ENCODE measurements at places on chromosomes 4 and X. TPM values are rescaled to one million over a fixed set of nuclear protein-coding genes. Genes with fewer than 3 reads are reported as not detected.

ADH1A gene
- not detected for total RNA-seq

OTUD6A gene
- total RNA-seq: not detected

MAPK10 gene
- 35.5 TPM for total RNA-seq

RADX gene
- 4.9 TPM for total RNA-seq

XPNPEP2 gene
- total RNA-seq: 0.25 TPM

KLHL13 gene
- 47.0 TPM for total RNA-seq

TMEM47 gene
- 44.9 TPM for total RNA-seq

DNA sequence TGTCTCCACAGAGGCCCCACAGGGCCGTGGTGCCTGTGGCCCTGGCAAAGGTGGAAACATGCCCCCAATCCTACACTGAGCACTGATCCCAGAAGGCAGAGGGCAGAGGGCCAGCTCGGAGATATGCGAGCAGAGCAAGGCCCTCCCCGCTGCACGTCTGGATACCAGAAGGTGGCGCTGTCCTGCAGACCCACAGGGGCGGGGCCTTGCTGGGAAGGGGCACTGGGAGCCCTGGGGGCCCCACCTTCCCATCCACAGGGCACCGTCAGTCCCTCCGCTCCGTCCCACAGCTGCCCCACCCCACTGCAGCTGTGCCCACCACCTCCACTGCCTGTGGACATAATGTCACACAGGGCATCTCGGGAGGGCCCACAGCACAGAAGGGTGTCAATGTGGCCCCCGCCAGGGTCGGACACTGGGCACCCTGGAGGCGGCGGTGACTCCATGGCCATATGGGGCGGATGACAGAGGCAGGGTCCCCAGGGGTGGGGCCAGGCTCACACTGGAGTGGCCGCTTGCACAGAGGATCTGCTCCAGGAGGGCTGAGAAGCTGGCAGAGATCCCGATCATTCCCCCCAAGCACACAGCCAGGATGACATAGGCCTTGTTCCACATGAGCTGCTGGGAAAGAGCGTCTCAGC lies 4.8 kb downstream of the SLC49A3 start:
- peak; percentile 89 for DNase-seq

- DNase-seq: no peak
Observed at GRCh38 chrX:65596270-65597034, 61.9 kb upstream of the LAS1L start.

GRCh38 chrX:68363984-68364383 lies 69.3 kb downstream of the OPHN1 start:
- no peak for DNase-seq

DNA sequence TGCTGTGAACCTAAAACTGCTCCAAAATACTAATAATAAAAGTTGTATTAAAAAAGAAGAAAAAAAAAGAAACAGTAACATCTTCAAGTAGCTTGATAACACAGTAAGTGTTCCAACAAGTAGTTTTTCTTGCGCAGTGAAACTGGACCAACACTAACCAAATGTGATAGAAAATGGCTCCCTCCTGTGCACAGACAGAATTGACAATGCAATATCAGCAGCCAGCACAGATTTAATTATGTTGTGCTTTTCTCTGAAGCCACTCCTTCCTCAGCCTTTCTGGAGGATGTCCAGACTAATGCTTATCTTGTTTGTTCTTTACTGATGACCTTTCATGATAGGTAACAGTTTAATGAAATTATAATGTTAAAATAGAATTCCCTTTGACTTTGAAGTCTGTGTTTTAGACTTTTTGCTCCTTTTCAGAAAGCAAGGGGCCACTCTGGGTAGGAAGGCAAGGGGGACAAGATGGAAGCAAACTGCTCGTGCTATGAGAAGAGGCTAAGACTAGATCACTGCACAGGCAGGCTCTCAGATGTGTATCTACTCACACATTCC lies 147.1 kb upstream of the RPL34 start:
- DNase-seq: no peak

DNA sequence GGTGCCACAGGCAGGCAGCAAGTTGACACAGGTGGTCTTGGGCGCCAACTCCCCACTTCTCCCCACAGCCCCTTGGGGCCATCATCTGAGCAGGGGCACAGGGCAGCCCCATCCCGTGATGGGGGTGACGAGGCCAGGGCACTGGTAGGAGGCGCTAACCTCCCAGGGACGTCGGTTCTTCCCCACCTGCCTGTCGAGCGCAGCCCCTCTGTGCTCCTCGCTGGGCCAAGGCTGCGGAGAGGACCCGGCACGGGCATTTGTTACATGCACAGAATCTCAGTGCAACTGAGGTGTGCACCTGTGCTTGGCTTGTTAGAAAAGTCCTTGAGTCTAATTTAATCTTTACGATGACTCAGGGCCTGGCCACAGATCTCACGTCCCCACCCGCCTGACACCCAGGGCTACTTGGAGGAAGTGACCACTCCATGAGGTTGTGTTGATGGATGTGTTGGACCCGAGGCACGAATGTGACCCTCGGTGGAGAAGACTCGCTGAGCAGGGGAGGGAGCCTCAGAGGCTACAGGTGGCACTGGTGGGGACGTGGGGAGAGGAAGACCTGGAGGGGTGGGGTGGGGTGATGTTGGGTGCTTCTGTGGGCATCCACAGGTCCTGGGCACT lies 3.1 kb upstream of the SH3TC1 start:
- no peak for DNase-seq

DNA sequence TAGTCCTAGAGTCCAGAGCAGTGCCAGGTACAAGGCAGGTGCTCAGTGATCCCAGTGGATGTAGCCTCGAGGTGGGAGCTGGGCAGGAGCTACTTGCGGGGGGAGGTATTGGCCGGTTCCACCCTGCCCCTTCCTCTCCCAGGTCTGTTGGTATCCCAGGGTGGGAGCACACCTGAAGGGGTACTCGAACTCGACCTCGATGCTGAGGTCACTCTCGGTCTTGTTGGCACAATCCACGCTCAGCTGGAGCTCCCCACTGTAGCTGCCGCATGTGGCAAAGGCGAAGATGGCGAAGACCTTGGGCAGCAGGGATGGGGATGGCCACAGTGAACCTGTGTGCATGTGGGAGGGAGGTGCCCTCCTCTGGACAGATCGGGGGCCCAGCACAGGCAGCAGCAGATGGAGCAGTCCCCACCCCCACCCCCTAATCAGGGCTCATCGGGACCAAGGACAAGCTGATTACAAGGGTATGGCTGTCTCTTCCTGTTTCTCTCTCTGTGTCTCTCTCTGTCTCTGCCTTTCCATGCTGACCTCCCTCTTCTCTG lies 2.4 kb downstream of the SYP start:
- DNase-seq: no peak

GRCh38 chr4:71941001-71941400 lies 90.8 kb upstream of the NPFFR2 start:
- peak; percentile 47 for DNase-seq

- no peak for DNase-seq
Observed at GRCh38 chr4:30314001-30314400, 406.2 kb upstream of the PCDH7 start.

DNA sequence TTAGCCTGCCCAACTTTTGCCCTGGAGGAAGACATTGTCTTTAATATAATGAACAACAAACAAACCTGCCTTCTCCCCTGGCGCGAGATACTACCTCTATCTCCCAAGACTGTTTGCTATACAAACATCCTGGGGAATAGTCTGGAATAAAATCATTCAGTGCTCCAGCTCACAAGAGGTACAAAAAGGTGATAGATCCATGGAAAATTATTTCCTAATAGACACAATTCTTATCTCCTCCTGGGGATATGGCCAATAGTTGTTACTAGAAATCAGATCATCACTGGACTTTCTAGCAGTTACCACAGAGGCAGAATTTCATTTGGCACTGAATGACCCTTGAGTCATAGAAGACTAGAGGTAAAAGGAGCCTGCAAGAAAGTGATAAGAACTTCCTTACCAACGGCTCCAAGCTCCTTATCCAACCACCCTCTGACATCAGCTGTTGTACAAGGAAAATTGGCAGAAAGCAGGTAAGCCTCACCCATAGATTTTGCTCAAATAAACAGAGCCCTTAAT lies 38.1 kb downstream of the MID1 start:
- DNase-seq: no peak

GRCh38 chr4:124491361-124492145 lies 221.0 kb downstream of the ANKRD50 start:
- DNase-seq: no peak

GRCh38 chr4:120403296-120403695 lies 336.6 kb upstream of the MAD2L1 start:
- no peak for DNase-seq

DNA sequence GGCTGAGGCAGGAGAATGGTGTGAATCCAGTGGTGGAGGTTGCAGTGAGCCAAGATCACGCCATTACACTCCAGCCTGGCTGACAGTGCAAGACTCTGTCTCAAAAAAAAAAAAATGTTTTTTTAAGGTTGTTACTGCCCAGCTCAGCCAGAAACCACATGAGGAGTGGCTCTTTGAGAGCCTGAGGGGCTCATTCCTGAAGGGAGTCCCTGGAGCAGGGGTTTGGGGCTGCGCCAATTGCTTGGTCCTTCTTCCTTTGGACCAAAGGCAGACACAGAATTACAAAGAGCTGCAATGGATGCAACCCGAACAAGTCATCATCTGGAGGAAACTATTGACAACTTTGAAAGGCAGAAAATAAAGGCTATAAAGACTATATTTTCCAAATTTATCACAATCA lies 60.6 kb upstream of the WWC2 start:
- no peak for DNase-seq

GRCh38 chrX:131763674-131764073 lies 219.8 kb downstream of the OR13H1 start:
- no peak for DNase-seq

DNA sequence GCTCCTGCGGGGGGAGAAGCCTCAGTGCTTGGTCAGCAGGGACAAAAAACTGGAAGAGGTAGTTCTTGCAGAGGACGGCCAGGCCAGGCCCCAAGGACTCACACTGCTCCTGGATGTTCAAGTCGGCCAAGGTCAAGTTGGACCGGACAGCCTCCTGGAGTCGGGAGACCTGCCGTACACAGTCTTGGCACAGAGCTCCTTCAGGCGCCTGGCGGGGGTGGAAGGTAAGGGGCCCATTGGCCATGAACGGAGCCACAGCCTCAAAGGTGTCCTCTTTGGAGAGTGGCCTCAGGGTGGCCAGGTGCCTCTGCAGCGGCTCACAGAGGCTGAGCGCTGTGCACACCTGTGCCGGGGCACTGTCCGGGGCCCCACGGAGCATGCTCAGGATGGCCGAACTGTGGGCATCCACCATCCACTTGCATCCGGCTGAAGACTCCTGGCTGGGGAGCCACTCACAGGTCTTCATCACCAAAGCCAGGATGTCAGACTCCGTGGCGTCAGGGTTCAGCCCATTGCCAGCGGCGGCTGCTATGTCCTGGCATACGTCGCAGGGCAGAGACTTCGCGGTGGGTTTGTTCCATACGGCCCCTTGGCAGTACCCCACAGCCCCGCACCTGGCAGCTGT lies 477 bp downstream of the PSAPL1 start:
- DNase-seq: no peak

DNA sequence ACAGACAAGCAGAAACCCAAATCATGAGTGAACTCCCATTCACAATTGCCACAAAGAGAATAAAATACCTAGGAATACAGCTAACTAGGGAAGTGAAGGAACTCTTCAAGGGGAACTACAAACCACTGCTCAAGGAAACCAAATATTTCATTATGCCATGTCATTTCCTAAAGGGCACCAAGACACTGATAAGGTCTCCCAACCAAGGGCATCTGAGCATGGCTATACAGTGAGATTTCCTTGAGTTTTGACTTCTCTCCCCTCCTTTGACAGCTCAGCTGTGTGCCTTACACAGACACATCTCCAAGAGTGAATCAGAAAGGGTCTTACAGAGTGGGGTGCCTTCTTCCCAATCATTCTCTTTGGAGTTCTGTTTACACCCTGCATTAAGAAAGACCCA lies 40.4 kb downstream of the PCDH7 start:
- DNase-seq: no peak

DNA sequence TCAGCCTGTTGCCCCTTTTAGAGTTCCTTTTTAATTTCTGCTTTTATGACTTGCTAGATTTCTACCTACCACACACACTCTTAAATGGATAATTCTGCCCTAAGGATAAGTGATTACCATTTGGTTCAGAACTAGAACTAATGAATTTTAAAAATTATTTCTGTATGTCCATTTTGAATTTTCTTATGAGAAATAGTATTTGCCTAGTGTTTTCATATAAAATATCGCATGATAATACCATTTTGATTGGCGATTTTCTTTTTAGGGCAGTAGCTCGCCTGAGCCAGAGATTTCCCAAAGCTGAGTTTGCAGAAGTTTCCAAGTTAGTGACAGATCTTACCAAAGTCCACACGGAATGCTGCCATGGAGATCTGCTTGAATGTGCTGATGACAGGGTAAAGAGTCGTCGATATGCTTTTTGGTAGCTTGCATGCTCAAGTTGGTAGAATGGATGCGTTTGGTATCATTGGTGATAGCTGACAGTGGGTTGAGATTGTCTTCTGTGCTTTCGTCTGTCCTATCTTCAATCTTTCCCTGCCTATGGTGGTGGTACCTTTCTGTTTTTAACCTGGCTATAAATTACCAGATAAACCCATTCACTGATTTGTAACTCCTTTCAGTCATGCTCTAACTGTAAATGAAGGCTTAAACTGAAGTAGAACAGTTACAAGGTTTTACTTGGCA lies 7.8 kb downstream of the ALB start:
- no peak for DNase-seq

- DNase-seq: peak; percentile 1
Observed at GRCh38 chrX:46722742-46723568, 36.0 kb downstream of the SLC9A7 start.

GRCh38 chrX:119041175-119041574 lies 31.6 kb upstream of the CT47C1 start:
- peak; percentile 24 for DNase-seq

DNA sequence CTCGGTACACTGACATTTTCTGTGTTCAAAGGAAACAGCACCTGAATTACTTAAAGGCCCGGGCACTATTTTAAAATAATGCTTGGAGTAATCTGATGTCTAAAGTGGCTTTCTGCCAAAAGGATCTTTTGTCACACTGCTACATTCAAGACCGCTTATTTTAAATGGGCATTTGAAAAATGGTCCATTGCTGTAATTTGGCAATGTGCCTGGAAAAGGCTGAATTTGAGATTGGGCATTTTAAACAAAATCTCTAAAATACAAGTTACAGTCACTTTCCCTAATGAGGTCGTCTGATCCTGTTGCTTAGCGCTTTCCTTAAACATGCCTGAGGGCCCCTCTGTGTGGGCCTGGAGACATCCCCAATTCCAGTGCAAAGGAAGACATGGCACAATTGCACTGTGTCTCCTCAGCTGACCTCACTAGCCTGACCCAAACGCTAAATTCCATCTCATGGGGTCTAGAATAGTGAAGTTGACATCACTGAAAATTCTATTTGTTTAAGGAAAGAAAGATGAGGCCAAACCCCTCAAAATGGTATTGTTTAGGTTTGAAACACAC lies 214.2 kb downstream of the GPC3 start:
- DNase-seq: peak; percentile 22

DNA sequence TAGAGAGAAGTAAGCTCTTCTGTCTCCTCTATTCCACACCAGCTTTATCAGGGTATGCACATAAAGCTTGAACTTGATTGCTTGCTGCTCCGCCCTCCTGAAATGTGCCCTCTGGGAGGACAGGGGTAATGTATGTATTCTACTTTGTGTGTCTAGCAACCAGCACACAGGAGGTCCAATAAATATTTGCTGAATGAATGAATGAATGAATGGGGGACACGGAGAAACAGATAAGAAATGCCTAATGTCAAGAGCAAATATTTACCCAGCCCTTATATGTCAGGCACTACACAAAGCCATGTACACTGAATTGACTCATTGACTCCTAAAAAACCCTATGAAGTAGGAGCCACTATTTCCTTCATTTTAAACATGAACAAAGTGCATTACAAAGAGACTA lies 2.3 kb upstream of the MSL3 start:
- no peak for DNase-seq

GRCh38 chrX:2387614-2388239 lies 113.0 kb downstream of the DHRSX start:
- DNase-seq: no peak
